Dorsolateral prefrontal cortex (tissue), 122 donors: ENCODE measurements at places on chromosomes 7 and 10.

GRCh38 chr7:142880876-142881505 lies 4.6 kb downstream of the TRPV6 start:
- DNase-seq: no peak

DNA sequence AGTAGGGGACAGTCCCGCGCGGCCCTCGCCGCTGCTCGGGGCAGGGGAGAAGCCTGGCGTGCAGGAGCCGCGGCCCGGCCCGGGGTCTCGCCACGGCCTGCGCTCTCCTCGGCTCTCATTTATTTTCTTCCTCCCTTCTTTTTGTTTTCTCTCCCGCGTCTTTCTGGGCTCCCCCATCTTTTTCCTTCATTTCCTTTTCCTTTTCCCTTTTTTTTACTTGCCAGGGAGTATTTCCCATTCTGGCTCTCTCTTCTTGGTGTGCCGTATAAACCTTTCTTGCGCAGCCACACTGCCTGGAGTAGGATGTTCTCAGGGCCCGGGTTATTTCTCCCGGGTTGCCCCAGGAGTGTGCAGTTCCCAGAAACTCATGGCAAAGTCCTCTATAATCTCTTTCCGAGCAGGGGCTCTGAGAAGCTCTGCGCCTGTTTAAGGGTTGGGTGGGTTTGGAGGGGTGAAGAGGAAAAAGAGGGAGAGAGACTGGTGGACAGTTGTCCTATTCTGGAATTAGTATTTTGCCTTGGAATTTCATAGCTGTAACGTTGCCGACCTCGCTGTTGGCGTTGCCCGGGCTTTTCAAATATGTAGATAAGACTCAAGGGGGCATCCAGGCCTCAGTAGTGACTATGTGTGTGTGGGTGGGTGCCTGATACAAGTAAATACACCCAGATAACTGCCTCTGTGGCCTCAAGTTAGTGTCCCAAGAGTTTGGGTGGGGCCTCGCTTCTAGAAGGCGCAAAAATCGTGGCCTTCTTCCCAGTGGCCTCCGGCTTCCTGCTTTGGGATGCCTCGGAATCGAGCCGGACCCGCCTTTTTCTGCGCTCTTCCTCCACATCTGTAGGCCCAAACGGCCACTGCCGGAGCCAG lies 4.3 kb upstream of the ZNF503 start:
- no peak for DNase-seq

- DNase-seq: no peak
Observed at GRCh38 chr10:88938039-88938438, 14.5 kb downstream of the ACTA2 start.

GRCh38 chr7:106740806-106741205 lies 79.8 kb upstream of the CCDC71L start:
- no peak for DNase-seq

GRCh38 chr7:34463830-34464229 lies 194.2 kb upstream of the NPSR1 start:
- DNase-seq: no peak

- no peak for DNase-seq
Observed at GRCh38 chr10:103123282-103124024, 69.6 kb downstream of the NT5C2 start.

- no peak for DNase-seq
Observed at GRCh38 chr10:103852189-103852711, 3.1 kb downstream of the SH3PXD2A start.

- DNase-seq: no peak
Observed at GRCh38 chr7:105594034-105594433, 12.7 kb upstream of the EFCAB10 start.

DNA sequence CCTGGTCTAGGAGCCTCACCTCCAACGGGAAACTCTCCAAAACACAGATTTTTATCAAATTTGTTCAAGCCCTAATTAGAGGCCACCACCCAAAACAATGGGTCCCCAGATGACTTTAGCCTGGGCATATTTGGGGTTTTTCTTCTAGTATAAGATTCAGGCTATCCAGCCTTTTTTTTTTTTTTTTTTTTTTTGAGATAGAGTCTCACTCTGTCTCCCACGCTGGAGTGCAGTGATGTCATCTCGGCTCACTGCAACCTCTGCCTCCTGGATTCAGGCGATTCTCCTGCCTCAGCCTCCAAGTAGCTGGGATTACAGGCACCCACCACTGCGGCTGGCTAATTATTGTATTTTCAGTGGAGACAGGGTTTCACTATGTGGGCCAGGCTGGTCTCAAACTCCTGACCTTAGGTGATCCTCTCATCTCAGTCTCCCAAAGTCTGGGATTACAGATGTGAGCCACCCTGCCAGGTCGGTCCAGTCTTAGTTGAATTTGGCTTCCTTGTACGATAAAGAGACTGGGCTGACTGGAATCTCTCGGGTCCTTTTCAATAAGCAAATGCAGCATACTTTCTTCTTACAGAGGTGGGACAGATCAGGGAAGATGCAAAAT lies 91.4 kb upstream of the KLF6 start:
- no peak for DNase-seq
